Left ventricle myocardium inferior (tissue), 1 donor: ENCODE measurements at places on chromosomes 1 and 21. TPM values are rescaled to one million over a fixed set of nuclear protein-coding genes. Genes with fewer than 3 reads are reported as not detected.

Gene LRP8
- total RNA-seq = 1.8 TPM

Gene HPDL
- not detected for total RNA-seq

- H3K4me3 ChIP-seq = no peak overlapping the region
- H3K27me3 ChIP-seq = no peaks in the 10 kb centered on the region
- no peak overlapping the region for H3K27ac ChIP-seq
- DNase-seq = no peak
Measured at GRCh38 chr21:45848331-45848730, 133.2 kb upstream of the COL6A1 start.

DNA sequence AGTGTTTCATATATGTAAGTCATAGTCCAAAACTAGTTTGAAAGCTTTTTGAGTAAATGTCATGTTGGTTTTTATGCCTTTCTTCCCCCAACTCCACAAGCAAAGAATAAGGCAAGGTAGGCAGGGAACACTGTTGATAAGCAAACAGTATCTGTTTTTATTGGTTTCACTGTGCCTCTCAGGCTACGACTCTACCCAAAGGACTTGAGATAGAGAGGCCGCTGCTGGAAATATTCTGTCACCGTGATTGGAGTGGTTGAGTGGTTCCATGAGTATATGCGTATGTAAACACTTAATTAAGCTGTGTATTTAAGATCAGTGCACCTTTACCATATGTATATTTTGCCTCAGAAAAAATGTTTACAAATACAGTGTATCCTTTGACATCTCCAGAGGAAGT is 138.1 kb upstream of the KIF26B start:
- H3K27me3 ChIP-seq = no peaks in the 10 kb centered on the region
- H3K4me1 ChIP-seq = peaks cover 30% of the 10 kb centered on the region
- peaks cover 3% of the 10 kb centered on the region for H3K36me3 ChIP-seq
- no peak overlapping the region for H3K4me3 ChIP-seq
- no peak for DNase-seq

Gene FCGR3A
- 15.0 TPM for total RNA-seq

DNA sequence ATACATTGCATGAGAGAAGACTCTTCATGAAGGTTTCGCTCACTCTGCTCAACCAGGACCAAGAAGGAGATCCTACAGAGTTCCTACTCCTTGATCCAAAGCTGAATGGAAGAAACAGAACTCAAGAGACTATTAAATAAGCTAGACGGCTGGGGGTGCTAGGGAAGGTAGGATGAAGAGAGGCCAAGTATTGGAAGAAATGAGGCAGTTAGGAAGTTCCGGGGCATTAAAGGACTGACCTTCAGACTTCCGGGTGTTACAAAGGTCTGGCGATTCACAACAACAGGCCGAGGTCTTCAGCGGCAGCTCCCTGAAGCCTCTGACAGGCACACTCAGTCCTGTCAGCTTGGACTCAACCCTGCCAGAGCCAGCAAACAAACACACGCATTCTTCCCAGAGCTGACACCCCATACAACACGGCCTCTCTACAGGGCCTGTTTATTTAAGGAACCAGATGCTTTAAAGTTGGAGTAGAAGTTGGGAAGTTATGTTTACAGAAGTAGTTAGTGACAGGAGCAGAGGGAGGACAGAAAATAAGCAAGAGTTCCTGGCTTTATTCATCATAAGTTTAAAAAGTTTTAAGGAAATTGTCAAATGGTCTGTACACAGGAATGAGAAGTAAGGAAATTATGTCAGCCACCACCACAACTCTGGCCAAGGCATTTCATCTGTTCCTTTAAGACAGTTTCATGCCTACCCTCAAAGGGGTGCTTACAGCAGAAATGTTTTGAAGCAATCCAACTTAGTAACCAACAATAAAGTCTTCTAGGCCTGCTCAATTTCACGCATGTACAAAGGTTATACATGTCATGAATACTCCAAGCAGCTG is 4.7 kb downstream of the SORT1 start:
- no peaks in the 10 kb centered on the region for H3K27me3 ChIP-seq
- peak overlapping the region; percentile 92 for H3K27ac ChIP-seq
- DNase-seq = peak; percentile 74
- peak overlapping the region; percentile 74 for H3K4me3 ChIP-seq

- no peak overlapping the region for H3K4me3 ChIP-seq
- H3K27me3 ChIP-seq = peaks cover 22% of the 10 kb centered on the region
- H3K27ac ChIP-seq = no peak overlapping the region
- no peaks in the 10 kb centered on the region for H3K36me3 ChIP-seq
Measured at GRCh38 chr1:169699707-169700106, 11.7 kb downstream of the SELL start.

GRCh38 chr21:14451546-14451945 is 68.6 kb upstream of the HSPA13 start:
- no peak overlapping the region for H3K4me3 ChIP-seq
- H3K27me3 ChIP-seq = no peaks in the 10 kb centered on the region
- DNase-seq = no peak
- H3K4me1 ChIP-seq = no peaks in the 10 kb centered on the region

- H3K4me3 ChIP-seq = no peak overlapping the region
- H3K27ac ChIP-seq = peak overlapping the region; percentile 89
- H3K27me3 ChIP-seq = no peaks in the 10 kb centered on the region
- DNase-seq = peak; percentile 80
- H3K36me3 ChIP-seq = no peaks in the 10 kb centered on the region
Measured at GRCh38 chr1:17531682-17532487, 7.6 kb upstream of the ARHGEF10L start.

- no peak overlapping the region for H3K27ac ChIP-seq
- H3K27me3 ChIP-seq = no peaks in the 10 kb centered on the region
- DNase-seq = no peak
- H3K4me1 ChIP-seq = peaks cover 37% of the 10 kb centered on the region
Measured at GRCh38 chr1:41355356-41355755, 5.9 kb upstream of the FOXO6 start.

Gene SPRR2D
- not detected for total RNA-seq

DNA sequence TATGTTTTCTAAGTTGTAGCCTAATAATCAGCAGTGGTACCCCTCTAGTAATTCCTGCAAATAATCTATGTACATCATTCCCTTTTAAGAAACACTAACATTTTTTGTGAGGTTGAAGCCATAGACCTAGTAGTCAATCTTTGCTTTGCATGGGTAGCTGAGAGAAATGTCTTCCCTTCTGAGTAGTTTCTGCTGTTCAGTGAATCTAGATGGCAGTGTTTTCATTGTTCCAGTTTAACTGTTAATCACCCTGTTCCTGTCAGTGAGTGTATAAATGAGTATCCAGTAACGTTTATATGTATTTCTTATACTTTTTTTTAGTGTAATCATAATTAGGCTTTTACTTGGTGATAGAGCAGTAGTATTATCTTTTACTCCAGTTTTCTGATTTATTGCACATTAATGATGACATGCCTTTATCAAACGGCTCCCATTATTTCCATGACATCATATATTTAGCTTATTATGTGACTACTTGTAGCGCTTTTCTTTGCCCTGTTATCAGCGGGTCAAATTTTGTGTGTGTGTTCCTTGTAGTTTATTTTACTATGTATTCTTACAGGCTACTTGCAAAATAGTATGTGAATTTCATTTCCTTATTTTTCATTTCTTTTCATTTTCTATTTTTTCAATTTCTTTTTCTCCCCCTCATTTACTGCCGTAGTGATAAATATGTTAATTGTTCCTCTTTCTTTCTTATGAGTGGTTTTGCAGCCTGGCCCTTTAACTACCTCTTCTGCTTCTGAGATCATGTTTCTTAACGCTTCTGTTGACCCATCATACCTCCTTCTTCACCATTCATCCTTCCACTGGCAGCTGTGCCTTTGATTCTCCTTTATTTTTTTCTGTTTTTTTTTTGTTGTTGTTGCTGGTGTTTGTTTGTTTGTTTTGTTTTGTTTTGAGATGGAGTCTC is 18.8 kb downstream of the CEP350 start:
- no peak for DNase-seq
- H3K27ac ChIP-seq = no peak overlapping the region
- no peaks in the 10 kb centered on the region for H3K27me3 ChIP-seq
- H3K4me3 ChIP-seq = no peak overlapping the region
- H3K4me1 ChIP-seq = peaks cover 95% of the 10 kb centered on the region
- H3K36me3 ChIP-seq = no peaks in the 10 kb centered on the region

DNA sequence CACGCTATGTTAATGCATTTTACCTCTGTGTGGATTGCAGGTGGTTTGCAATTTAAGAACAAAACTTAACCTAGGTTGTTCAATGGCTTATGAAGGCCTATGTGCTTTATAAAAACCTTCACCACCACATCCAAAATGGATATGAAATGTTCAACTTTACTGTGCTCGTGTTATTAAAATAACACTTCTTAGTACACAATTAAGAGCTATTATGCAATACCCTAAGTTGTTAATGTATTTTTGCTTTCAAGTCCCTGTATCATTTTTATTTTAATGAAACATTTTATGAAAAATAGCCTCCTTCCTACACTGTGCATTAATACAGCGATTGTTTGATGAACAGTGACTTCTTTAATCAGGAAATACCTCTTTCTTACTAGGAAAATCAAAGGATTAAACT is 12.0 kb downstream of the NCAM2 start:
- no peaks in the 10 kb centered on the region for H3K36me3 ChIP-seq
- no peak overlapping the region for H3K4me3 ChIP-seq
- DNase-seq = no peak
- H3K4me1 ChIP-seq = no peaks in the 10 kb centered on the region

DNA sequence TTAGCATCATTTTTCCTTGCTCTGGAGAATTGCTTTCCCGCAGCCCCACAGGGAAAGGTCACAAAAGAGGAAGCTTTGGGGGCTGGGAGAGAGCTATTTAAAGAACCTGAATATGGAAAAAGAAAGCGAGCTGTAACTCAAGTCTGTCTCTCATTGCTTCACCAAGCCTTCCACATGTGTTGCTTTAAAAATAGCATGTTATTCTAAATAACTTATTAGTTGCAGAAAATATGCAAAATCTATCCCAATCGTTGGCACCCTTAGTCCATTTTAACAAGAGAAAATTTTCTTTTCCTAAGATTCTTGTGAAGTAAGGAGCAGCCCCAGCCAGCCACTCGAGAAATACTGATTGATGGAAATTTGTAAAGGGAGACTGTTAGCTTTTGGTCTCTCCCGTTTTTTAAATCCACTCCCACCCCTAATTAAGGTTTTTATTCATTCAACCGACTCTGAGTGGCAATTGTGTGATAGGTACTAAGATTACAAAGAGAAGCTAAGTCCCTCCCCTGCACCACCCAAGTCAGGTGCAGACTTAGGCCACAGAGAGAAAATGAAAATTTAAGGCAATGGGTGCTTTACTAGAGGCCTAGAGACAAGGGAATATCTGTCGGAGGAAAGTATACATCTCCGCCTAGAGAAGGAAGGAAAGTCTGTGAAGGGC is 802 bp downstream of the CYP4X1 start:
- DNase-seq = no peak
- peaks cover 37% of the 10 kb centered on the region for H3K27me3 ChIP-seq
- H3K36me3 ChIP-seq = no peaks in the 10 kb centered on the region
- peak overlapping the region; percentile 66 for H3K4me3 ChIP-seq

DNA sequence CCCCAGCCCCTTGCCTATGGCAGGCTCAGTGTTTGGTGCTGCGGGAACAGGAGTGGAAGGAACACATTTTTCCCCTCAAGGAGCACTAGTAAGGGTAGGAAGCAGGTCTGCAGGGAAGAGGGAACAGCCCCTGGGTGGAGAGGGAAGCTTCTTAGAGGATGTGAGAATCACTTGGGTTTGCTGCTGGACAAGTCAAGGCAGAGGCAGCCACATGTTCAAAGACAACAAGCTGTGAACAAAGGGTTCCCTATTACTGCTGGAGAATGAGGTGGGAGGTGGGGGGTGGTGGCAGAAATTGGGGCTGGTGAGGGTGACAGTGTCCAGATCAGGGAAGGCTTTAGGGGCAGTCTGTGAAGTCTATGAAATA is 24.8 kb upstream of the CITED4 start:
- DNase-seq = no peak
- no peaks in the 10 kb centered on the region for H3K36me3 ChIP-seq
- H3K4me3 ChIP-seq = no peak overlapping the region
- peaks cover 27% of the 10 kb centered on the region for H3K27me3 ChIP-seq
- H3K27ac ChIP-seq = no peak overlapping the region

DNA sequence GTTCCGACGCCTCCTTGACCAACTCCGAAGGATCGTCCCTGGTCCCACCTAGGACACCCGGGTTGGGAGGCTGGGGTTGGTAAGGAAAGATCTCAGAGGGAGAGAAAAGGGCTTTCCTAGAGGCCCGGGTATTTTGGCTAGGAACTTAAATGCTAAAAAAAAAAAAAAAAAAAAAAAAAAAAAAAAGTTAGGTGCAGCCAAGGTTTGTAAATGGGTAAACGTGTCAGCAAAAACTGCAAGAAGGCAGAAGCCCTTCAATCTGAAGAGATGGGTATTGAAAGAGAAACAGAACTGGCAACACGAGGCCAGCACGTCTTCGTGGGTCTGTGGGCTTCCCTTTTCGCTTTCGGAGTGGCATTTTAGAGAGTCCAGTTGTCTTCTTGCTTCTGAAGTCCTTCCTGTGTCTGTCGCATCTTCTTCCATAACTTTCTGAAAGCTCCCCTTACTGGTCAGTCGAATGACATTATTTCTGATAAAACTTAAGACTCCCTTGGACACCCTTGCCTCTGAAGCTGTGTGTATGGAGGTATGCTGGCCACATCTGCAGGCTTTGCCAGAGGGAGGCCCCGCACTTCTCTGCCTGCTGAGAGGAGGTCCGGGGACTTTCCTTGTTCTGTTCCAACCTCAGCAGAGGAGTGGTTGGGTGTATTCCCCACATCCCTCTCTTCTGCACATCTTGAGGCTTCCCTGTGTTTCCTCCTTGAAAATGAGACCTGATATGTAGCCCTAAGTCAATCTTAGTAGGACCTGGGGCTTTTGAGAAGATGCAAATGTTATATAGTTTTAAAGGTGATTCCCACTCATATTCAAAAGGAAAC is 745 bp downstream of the RCSD1 start:
- H3K36me3 ChIP-seq = peaks cover 4% of the 10 kb centered on the region
- DNase-seq = no peak
- H3K4me3 ChIP-seq = peak overlapping the region; percentile 88
- no peaks in the 10 kb centered on the region for H3K27me3 ChIP-seq

- peak overlapping the region; percentile 84 for H3K27ac ChIP-seq
- no peak overlapping the region for H3K4me3 ChIP-seq
- peaks cover 9% of the 10 kb centered on the region for H3K27me3 ChIP-seq
- peaks cover 56% of the 10 kb centered on the region for H3K4me1 ChIP-seq
Measured at GRCh38 chr1:7616076-7616832, 154.8 kb upstream of the VAMP3 start.

- DNase-seq = no peak
- no peaks in the 10 kb centered on the region for H3K27me3 ChIP-seq
- H3K36me3 ChIP-seq = peaks cover 94% of the 10 kb centered on the region
- H3K27ac ChIP-seq = no peak overlapping the region
Measured at GRCh38 chr21:36250423-36251075, 69.4 kb upstream of the MORC3 start.

GRCh38 chr1:5667513-5668325 is 324.5 kb downstream of the NPHP4 start:
- H3K27ac ChIP-seq = no peak overlapping the region
- peaks cover 24% of the 10 kb centered on the region for H3K27me3 ChIP-seq
- H3K4me3 ChIP-seq = no peak overlapping the region
- no peak for DNase-seq

DNA sequence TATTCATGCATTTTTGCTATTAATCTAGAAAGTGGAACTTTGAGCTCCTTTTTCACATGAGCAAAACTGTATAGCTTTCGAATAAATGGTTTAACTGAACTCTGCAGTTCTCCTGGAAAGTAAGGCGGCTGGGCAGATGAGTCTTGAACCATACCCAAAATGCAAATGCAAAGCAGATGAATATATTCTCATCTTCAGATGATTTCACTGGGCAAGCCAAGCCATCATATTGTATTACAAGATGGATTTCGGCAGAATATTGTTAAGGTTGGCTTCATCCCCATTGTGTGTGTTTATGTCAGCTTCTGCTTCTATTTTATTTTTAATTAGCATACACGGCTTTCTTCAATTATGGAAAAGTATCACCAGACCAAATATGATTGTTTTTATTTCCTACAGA is 209.6 kb downstream of the GREM2 start:
- no peaks in the 10 kb centered on the region for H3K36me3 ChIP-seq
- H3K4me3 ChIP-seq = no peak overlapping the region
- H3K27me3 ChIP-seq = no peaks in the 10 kb centered on the region
- no peak for DNase-seq
